PC-3 (cell line): ENCODE measurements at places on chromosomes 4 and X.

- peak; percentile 2 for DNase-seq
Observed at GRCh38 chr4:183599690-183600089, 59.3 kb downstream of the RWDD4 start.

DNA sequence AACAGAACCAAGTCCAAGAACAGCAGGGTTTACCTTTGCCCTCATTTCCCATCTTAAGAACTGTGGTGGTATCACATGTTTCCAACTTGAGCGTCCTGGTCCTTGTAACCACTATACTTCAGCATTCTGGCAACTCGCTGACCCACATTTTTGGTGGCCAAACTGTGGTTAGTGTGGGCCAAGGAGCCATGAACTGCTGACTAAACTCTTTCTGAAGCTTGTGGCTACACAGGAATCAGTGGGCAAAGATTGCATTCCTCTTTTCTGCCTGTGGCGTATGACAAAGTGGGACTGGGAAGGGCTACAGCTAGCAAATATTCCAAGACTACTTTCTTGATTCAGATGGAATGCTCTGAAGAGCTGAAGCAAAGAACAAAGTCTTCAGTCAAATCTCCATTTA, 106.3 kb upstream of the MID1 start:
- DNase-seq: peak; percentile 43

GRCh38 chrX:138709886-138710791, 1.4 kb downstream of the FGF13 start:
- DNase-seq: no peak

GRCh38 chrX:136453771-136454170, 34.0 kb upstream of the BRS3 start:
- peak; percentile 80 for DNase-seq

DNA sequence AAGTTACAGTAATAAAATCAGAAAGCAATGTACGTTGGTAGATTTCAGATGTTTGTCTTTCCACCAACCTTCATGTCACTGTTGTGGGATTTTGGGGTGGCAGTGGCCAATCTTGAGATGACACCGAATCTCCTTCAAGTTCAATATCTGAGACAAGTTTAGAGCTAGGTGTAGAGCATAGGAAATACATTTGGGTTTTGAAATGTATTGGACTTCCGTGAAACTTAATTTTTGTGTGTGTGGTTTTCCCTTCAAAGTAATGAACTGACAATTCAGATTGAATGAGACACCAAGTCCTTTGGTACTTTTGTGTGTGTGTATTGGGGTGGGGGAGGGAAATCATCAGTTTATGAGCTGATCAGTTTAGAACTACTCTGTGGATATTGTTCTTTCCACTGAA, 1.8 kb downstream of the WDR44 start:
- no peak for DNase-seq

DNA sequence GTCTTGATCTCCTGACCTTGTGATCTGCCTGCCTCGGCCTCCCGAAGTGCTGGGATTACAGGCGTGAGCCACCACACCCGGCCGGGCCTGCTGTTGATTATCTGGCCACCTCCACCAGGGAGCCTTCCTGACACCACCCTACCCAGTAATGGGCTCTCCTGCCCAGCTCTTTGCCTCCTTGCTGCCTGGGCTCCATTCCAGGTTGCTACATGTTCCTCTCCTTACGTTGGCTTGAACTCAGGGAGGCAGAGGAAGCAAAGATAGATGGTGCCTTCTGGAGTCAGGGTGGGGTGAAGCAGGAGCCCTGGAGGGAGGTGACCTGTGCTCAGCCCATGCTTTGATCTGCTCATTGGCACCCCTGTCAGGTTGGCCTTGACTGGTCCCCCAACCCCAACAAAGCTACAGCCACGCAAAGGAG, 26.3 kb downstream of the FLNA start:
- no peak for DNase-seq

GRCh38 chrX:114028907-114029662, 554.8 kb upstream of the HTR2C start:
- no peak for DNase-seq

DNA sequence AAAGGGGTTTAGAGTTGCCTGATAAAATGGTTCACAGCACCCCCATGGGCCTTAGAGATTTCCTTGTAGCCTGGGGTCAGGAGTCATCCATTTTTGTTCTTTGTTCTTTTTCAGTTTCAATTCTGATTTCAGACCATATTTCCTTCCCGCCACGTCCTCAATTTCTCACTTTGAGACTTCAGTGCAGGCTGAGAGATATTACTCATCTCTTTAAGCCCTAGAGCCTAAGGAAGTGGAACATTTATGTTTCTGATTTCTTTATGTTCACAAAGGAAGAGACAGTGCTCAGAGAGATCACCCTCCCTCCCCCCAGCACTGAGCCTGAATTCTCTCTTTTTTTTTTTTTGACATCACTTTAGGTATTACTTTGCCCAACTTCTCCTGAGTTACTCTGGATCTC, 56.3 kb downstream of the MSN start:
- DNase-seq: no peak

DNA sequence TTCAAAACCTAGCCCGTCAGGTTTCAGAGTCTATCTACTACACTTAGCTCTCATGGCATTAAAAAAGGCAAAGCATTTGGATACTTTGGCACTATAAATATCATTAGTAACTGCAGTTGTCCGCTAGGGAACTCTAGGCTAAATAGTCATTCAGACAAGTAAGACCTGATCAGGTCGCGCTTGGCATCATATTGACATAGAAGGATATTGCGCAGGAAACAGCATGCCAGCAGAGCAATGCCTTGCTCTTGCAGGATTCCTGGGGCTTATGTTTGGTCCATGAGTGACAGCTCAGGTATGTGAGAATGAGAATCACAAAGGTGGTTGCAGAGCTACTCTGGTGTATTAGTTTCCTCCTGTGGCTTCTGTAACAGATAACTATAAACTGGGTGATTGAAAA, 62.7 kb downstream of the KDM6A start:
- peak; percentile 66 for DNase-seq

- DNase-seq: no peak
Observed at GRCh38 chr4:140344101-140344500, 29.3 kb upstream of the SCOC start.

- no peak for DNase-seq
Observed at GRCh38 chr4:88005076-88005475, 2.4 kb upstream of the PKD2 start.
